ENCODE measurements at places on chromosomes 12 and 14.

DNA sequence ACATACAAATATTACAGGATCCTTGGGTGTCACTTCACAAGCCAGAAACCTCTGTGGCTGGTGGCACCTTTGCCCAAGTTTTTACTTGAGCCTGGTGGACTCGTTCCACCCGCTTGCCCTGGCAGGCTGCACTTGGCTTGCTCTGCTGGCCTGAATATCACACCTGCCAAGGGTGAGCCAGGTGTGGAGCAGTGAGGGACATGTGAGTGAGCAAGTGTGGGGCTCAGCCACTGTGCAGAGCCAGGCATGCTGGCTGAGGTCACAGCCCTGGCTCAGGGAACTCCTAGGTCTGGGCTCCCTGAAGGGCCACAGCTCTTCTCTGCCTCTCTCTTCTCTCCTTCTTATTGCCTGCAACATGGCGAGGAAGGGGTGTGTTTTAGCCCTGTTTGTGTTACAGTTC is 82.0 kb downstream of the SLC16A7 start:
- no peak for DNase-seq

GRCh38 chr12:77842430-77842829 is 11.7 kb downstream of the NAV3 start:
- no peak for DNase-seq

DNA sequence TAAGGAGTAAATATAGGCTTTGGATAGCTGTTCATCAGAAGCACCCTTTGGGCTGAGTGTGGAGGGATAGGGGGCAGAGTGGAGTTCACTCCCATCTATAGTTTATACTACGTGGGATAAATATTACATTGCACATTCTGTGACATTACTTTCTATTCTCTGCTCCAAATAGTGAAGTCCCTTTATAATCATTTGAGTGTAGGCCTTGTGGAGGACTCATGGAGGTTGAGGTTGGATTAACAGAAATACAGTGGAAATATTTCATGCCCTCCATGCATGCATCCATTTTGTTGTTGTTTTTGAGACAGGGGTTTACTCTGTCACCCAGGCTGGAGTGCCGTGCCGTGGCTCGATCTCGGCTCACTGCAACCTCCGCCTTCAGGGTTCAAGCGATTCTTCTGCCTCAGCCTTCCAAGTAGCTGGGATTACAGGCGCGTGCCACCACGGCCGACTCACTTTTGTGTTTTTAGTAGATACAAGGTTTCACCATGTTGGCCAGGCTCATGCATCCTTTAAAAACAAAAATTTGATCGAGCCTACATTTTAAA is 1.4 kb downstream of the CHPT1 start:
- DNase-seq: no peak

- DNase-seq: no peak
Observed at GRCh38 chr14:100313464-100314230, 7.4 kb upstream of the SLC25A29 start.
